CD4-positive, CD25-positive, alpha-beta regulatory T cell (primary cell): ENCODE measurements at places on chromosomes 3 and 15. TPM values are rescaled to one million over a fixed set of nuclear protein-coding genes. Genes with fewer than 3 reads are reported as not detected.

Gene EEF1AKMT4
- 6.1 TPM for polyA plus RNA-seq

Gene CX3CR1
- 1.6 TPM for polyA plus RNA-seq

Gene TRH
- not detected for polyA plus RNA-seq

Gene CPN2
- not detected for polyA plus RNA-seq

Gene PIERCE2
- polyA plus RNA-seq = not detected

Gene BOC
- polyA plus RNA-seq = not detected

Gene EFL1
- 18.2 TPM for polyA plus RNA-seq

Gene TICRR
- polyA plus RNA-seq = 0.09 TPM

Gene RAD51
- 4.9 TPM for polyA plus RNA-seq

Gene EFHB
- polyA plus RNA-seq = 0.23 TPM

Gene GOLGA6B
- polyA plus RNA-seq = not detected

Gene CCR3
- polyA plus RNA-seq = 43.9 TPM

Gene SRGAP3
- 3.7 TPM for polyA plus RNA-seq

Gene PTPRG
- not detected for polyA plus RNA-seq

Gene STAC
- polyA plus RNA-seq = 0.76 TPM

Gene SLITRK3
- not detected for polyA plus RNA-seq

Gene MKRN3
- 3.2 TPM for polyA plus RNA-seq

Gene CHDH
- polyA plus RNA-seq = 0.48 TPM

Gene CCDC13
- polyA plus RNA-seq = not detected

Gene CADM2
- not detected for polyA plus RNA-seq

Gene CSTA
- 1.1 TPM for polyA plus RNA-seq

Gene TMC3
- 0.06 TPM for polyA plus RNA-seq

Gene ILDR1
- not detected for polyA plus RNA-seq

Gene ITGA11
- 0.02 TPM for polyA plus RNA-seq

Gene PDCD10
- polyA plus RNA-seq = 135 TPM

Gene DNAH12
- not detected for polyA plus RNA-seq

Gene AADACL2
- not detected for polyA plus RNA-seq

Gene FBXW12
- not detected for polyA plus RNA-seq

Gene RARRES1
- not detected for polyA plus RNA-seq

Gene TIMMDC1
- polyA plus RNA-seq = 75.2 TPM

Gene CIDEC
- polyA plus RNA-seq = not detected

Gene ADGRG7
- polyA plus RNA-seq = not detected

Gene GP5
- 0.83 TPM for polyA plus RNA-seq

Gene COL6A6
- polyA plus RNA-seq = not detected

Gene XCR1
- polyA plus RNA-seq = not detected

Gene ZBED2
- polyA plus RNA-seq = not detected

Gene ATP13A5
- not detected for polyA plus RNA-seq

Gene RNU6-1
- polyA plus RNA-seq = not detected

Gene DNASE1L3
- polyA plus RNA-seq = 0.14 TPM

Gene UPK1B
- not detected for polyA plus RNA-seq
